ENCODE measurements at places on chromosomes 7 and 10.

GRCh38 chr10:122213766-122214165, 57.3 kb upstream of the BTBD16 start:
- DNase-seq = no peak

DNA sequence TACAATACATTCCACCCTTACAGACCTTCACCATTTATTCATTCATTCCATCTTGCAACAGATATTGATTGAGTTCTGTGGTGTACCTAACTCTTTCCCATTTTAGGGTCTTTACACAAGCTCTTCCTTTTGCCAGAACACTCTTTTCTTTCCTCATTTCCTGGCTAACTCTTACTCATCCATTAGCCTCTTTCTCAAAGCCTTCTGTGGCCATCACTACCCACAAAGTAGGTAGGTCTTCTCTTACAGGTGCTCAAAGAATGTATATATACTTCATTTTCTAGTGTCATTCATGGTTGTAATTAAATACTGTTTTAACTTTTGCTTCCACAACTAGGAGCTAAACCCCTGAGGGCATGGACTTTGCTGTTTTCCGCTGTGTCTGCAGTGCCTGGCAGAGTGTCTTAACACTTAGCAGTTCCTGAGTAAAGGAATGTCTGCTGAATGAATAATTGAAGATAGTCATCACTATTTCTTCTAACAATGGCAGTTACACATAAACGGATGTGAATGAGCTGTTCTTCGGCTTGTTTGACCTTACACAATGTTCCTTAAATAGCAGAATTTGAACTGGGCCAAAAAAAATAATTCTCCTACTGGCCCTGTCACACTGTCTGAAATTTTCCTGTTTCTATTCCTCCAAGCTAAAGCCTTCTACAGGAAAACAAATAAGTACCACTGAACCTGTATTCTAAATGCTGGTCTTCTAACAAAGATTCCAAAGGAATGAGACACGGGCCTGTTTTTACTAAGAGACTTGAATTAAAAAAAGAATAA, 15.1 kb downstream of the BCAP29 start:
- no peak for DNase-seq

GRCh38 chr7:23335621-23336020, 36.5 kb downstream of the MALSU1 start:
- DNase-seq = no peak

- no peak for DNase-seq
Observed at GRCh38 chr10:112782200-112782907, 167.7 kb upstream of the TCF7L2 start.

GRCh38 chr10:98377001-98377400, 38.0 kb downstream of the PYROXD2 start:
- no peak for DNase-seq

- no peak for DNase-seq
Observed at GRCh38 chr7:68321776-68322496, 1276.3 kb upstream of the AUTS2 start.

DNA sequence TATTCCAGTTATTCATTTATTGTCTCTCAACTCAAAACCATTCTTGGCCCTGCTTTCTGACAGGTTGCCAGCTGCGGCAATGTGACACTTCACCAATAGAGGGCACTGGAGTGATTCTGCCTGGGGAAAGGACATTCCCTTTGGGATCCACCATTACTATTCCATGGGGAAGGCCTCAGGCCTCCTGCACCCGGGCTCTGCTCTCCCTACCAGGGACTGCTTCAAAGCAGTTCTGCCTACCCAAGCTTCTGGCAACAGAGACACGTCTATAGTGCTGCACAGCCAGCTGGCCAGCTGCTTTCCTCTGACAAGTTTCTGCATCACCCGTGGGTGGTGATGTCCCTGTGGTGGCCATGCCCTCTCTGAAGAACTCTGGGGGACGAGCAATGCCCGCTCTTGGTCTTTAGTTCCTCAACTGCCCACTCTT, 163.8 kb downstream of the ELMO1 start:
- peak; percentile 22 for DNase-seq

DNA sequence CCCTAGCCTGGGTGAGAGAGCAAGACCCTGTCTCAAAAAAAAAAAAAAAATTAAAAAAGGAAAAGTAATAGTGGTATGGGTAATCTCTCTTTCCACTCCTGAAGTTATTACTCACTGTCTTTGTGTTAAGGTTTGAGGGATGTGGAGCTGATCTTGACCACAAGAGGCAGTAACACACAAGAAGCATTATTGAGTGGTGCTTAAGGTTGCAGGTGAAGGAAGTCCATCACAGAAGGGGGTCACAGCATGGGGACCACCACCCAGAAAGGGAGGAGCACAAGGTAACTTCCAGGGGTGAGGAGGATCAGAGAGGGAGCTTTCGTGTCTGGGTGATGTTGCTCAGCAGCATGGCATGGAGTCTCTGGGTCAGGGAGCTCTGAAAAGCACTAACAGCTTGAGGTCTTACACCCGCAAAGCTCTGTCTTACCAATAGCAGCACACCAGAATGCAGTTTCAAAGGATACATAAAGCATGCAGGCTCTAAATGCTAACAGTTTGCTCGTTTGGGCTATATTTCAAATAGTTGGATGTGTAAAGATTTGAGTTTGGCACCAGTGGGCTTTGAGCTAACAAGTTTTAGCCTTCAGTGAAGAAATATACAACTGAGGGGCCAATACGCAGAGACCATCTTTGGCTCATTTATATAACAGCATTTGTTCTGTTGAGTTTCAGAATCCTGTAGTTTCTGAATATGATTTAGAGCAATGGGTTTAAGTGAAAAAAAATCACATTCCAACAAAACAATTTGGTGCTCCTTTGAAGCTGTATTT, 100.4 kb upstream of the DNAJC1 start:
- no peak for DNase-seq

DNA sequence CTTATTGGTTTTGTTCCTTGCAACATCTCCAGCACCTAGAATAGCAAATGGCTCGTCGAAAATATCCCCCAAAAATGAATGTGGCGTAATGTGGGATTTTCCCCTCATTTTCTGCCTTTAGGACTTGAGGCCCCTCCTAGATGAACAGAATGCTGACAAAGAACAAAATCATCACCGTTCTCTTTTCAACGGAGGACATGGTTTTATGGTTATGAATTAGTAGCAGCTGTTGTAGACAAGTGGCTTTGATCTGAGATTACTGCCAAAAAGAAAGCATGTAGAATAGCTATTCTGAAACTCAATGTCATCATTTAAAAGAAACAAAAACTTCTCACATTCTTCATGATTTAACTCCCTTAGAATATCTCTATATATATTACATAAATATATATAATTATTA, 17.2 kb upstream of the CALN1 start:
- no peak for DNase-seq

DNA sequence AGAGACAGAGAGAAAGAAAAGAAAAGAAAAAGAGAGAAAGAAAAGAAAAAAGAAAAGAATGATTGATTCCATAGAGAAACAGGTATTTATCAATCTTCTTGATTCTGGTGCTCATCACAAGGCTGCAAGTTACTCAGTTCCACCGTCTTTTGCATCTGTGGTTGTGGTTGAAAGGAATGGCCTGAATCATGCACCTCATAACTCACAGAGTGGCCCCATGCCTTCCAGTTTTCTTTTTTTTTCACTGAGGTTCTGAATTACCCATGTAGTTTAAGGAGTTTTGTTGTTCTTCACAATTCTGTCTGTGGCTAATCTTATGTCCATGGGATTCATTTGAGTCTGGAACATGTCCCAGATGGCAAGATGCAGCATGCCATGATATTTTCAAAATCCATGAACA, 156.0 kb downstream of the ZNF33B start:
- DNase-seq = no peak

DNA sequence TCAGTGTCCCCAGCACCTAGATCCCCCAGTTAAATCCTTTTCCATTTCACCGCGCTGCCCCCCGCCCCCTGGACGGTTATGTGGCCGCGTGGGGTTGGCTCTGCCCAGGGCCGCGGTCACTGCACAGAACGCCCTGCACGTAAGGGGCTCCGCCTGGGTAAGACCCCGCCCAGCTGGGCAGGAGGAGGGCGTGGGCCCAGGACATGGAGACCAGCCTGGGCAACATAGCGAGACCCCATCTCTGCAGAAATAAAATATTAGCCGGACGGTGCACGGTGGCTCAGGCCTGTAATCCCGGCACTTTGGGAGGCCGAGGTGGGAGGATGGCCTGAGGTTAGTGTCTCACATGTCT, 650 bp upstream of the ZFAND2A start:
- DNase-seq = peak; percentile 73

DNA sequence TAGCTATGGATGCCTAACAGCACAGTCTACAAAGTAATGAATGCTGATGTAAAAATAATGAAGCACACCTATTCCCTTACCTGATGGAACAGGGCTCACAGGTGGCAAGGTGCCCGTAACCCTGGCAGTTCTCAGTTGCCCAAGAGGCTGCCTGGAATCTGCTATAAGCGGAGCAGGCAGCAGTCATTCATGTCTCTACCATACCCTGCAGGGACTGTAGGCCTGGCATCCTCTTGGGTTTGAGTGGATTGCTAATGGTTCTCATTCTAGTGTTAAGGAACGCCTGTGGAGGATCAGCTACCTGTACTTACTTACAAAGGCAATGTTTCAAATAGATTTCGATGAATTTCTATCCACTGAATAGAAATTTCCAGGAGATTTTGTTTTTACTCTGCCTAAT, 38.4 kb downstream of the BAIAP2L1 start:
- no peak for DNase-seq

DNA sequence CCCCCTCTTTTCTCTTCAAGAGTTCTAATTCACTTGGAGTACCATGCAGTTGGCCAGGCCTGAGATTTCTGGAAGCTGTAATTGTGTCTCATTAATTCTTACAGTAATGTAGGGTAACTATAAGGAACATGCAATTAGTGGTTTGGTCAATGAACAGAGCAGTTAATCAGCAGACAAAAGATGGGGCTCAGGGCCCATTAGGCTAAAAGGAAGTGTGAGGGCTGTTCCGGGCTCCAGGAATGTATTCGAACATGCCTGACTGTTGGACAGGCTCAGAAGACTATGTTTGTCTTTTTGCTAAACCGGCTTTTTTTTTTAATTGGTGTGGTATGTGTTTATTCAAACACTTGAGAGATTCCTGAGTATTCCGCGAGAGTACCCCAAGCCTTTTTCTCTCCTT, 42.5 kb upstream of the FZD8 start:
- no peak for DNase-seq

DNA sequence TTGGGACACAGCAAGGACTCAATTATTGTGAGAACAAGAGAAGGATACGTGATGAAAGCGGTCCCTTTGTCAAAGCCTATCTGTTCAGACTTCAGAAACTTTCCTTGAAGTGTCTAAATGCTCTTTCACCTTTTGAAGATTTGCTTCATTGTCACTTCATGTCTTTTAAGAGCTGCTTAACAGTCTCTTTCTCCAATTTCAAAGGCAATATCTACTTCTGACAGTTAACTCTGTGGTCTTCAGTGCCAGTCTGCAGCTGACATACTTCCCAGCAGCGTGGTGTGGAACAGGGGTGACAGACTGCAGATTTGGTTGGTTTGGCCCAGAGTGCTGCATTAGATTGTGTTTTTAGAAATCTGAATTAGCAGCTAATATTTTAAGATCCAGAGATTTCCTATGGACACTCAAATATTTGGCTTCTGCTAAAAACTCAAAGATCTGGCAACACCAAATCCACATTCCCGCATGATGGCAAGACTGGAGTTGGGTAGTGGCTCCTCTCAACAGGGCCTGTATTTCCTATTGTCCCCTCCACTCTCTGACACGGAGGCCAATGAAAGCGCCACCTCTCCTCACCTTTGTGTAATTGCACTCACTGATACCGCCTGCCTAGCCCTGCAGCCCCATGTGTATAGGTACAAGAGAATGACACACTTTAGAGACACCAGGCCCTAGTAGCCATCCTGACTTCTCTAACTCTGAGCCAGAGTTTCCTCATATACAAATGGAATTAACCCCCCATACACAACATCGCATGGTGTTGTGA, 11.5 kb downstream of the SCRN1 start:
- DNase-seq = no peak

GRCh38 chr10:60535427-60535826, 145.8 kb upstream of the ANK3 start:
- DNase-seq = no peak

DNA sequence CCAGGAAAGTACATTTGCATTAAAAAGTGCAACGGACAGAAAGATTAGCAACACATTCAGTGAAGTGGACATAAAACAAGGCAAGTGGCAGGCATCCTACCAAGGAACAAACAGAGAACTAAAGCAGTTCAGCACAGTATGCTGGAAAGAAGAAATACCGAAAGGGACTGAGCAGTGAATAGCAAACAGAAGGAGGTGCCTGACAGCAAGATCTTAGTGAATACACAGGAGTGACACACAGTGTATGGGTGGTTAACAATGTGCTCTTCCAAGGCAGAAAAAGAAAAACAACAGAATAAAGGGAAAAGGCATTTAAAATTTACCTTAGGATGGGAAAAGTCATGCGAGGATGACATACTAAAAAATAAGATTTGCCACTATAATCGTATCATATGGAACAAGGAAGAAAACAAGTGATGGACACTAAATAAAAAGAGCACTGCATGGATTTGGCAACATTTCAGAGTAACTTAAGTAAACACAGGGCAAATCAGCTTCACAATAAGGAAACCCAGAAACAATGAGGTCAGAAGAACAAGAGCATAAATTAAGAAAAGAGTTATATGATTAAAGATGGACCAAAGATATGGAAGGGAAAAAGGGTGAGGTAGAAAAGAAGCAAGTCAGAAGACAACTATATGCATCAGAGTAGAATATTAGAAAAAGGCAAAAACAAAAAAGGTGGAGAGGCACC, 29.5 kb downstream of the MEST start:
- no peak for DNase-seq

GRCh38 chr10:27724287-27724686, 21.3 kb downstream of the MKX start:
- DNase-seq = no peak

- DNase-seq = no peak
Observed at GRCh38 chr7:96120445-96121225, 201.3 kb downstream of the SLC25A13 start.

DNA sequence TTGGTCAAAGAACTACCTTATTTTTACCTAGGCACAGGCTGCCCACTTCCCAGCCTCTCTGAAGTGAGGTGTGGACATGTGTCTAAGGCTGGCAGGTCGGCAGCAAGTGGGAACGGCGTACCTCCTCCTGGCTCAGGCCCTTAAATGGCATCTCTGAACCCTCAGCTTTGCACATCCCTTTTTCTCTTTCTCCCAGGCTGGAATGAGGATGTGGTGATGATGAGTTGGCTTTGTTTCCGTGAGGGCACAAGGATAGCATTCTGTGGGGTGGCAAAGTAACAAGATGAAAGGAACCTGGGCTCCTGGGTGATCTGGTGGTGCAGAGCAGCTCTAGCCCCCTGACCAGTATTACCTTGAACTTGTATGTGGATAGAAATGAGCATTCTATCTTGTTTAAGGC, 196.8 kb downstream of the REEP3 start:
- DNase-seq = no peak

GRCh38 chr7:140209866-140210609, 33.3 kb upstream of the KDM7A start:
- no peak for DNase-seq

- no peak for DNase-seq
Observed at GRCh38 chr10:125063256-125063925, 97.0 kb downstream of the CTBP2 start.
